CD4-positive, alpha-beta memory T cell (primary cell): ENCODE measurements at places on chromosomes 1 and 21.

DNA sequence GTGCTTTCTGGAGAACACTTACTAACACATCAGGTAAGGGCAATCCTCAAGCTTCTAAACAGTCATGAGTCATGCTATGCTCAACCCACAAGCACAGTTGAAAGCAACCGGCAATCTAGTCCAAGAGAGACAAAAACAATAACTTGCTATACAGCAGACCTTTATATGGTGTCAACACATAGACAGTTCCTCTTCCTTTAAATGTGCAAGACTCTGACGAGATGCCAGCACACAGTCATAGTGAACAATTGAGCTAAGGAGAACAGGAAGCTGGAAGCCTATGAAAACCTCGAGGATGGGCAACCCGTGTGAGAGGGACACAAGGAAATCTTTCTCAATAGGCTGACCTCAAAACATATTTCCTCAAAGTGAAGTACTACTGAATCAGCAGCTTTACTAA lies 5.3 kb downstream of the ADIPOR1 start:
- no peak for DNase-seq

GRCh38 chr1:117067533-117068370 lies 7.6 kb downstream of the TTF2 start:
- DNase-seq, result peak; percentile 22

DNA sequence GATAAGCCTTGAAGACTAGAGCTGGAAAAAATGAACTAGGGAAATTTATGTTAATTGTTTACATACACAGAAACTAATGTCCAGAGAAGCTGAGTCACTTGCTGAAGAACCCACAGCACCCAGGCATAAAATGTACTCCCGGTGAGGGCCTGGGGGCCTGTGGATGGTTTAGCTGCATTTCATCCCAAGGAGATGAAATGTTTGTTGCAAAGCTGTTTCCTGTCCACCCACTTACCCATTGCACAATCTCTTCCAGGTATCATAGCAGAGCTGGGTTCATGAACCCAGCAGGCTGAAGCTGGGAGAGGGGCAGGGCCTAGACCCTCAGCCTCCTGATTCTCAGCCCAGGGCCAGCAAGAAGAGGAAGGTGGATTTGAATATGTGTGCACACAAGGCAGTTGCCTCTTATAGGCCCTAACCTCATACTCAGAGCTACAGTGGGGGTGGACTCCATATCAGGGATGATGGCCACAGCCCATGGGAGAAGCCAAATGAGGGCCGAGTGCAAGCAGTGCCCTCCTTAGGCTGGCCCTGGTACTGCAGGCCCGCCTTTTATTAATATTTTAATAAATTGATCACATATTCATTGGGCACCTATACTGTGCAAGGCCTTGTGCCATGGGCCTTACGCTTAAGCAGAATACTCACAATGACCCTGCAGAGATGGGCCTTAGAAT lies 110.8 kb downstream of the LACTBL1 start:
- no peak for DNase-seq

DNA sequence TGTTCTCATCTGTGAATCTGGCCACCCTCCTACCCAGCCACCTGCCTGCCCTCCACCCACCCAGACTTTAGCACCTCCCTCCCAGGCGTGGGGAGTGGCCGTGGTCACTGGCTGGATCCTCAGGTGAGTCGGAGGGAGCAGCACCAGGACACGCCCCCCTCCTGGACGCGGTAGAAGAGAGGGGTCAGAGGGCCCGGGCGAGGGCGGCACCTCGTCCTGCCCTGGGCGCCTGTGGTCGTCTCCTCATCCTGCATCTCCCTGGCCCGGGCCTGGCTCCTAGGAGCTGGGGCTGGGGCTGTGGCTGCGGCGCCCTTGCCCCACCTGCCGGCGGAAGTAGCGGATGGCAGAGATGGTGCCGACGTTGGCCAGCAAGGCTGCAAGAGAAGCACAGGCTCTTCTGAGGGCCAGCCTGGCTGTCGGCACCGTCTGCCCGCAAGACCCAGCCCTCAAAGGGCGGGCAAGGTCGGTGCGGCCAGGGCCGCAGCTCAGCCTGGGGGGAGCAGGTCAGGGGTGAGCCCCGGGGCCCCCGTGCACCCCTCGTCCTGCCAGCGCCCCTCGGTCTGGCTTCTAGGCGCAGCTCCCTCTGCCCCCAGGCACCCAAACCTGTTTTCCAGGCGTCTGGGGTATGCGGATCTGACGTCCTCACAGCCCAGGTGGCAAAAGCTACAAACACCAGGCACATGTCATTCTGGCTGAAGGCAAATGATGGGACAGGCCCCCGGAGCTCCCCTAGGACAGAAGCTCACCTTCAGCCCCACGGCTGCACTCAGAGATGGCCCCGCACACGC lies 5.8 kb downstream of the PERM1 start:
- peak; percentile 70 for DNase-seq

GRCh38 chr1:156081917-156082308 lies 352 bp downstream of the MEX3A start:
- no peak for DNase-seq

GRCh38 chr1:185044387-185044786 lies 971 bp upstream of the RNF2 start:
- DNase-seq, result no peak

DNA sequence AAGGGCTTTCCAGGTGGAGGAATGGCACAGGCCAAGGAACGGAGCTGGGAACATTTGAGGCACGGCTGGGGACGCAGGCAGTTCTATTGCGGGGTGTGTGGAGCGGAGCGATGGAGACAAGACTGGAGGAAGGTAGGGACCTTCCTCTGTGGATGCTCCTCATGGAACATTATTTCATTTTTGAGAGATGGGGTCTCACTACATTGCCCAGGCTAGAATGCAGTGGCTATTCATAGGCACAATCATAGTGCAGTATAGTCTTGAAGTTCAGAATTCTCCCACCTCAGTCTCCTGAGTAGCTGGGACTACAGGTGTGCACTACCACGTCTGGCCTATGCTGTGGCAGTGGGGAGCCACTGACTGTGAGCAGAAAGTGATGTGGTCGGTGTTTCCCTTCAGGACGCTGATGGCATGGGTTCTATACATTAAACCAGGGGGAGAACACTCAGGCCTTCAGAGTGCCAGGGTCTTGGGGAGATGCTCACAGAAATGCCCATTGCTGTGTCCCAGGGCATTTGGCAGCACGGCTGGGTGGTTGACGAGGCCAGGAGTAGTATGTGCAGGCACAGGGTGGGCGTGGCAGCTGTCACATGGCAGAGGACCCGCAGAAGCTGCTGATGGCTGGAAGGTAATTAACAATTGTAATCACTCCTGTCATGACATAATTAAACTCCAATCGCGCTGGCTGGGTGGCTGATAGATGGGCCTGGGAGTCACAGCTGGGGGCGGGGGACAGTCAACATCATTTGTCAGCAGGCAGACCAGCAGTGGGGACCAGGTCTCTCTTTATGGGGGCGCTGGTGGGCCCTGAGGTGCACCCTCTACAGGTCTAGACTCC lies 40.8 kb upstream of the ACOT11 start:
- no peak for DNase-seq

GRCh38 chr1:155309423-155310021 lies 856 bp downstream of the FDPS start:
- no peak for DNase-seq

GRCh38 chr1:153680120-153680403 lies 1.6 kb downstream of the NPR1 start:
- no peak for DNase-seq

DNA sequence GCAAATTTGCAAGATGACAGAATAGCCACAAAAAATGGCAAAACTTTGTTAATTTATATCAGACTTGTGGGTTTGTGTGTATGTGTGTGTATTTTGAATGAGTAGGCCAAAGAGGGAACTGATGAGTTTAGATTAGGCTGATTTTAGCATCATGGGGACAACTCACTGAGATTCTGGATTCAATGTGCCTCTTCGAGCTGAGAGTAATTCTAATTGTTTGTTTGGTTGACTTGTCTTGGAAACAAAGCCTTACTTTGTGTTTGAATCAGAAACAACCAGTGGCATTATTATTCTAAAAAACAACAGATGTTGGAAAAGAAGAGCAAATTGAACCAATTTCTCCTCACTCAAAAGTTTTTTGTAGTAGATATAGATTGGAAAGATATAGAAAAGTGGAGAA lies 40.5 kb upstream of the C21orf91 start:
- no peak for DNase-seq

- DNase-seq, result no peak
These were observed 17.2 kb downstream of the SPOCD1 start for GRCh38 chr1:31798433-31799195.

GRCh38 chr1:176073524-176074157 lies 133.4 kb downstream of the COP1 start:
- peak; percentile 33 for DNase-seq

GRCh38 chr1:55477953-55478352 lies 262.8 kb upstream of the USP24 start:
- no peak for DNase-seq

GRCh38 chr1:88350648-88351047 lies 333.4 kb upstream of the PKN2 start:
- no peak for DNase-seq

- no peak for DNase-seq
These were observed 125.9 kb downstream of the C1orf21 start for GRCh38 chr1:184512724-184513123.

DNA sequence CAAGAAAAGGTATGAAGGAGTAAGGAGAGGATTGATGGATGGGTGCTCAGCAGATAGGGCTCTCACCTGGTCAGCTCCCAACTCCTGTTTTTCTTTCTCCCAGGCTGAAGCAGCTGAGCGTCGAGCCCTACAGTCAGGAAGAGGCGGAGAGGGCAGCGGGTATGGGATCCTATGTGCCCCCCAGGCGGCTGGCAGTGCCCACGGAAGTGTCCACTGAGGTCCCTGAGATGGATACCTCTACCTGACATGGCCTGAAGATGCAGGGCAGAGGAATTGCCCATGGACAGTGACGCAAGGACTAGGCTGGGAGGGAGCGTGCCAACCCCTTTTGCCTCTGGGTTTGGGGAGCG lies 739 bp downstream of the ZNF593 start:
- DNase-seq, result no peak
